ENCODE measurements at places on chromosomes 5 and 9.
A peak's percentile ranks its signal among the peaks of the same experiment; 100 is the strongest.

DNA sequence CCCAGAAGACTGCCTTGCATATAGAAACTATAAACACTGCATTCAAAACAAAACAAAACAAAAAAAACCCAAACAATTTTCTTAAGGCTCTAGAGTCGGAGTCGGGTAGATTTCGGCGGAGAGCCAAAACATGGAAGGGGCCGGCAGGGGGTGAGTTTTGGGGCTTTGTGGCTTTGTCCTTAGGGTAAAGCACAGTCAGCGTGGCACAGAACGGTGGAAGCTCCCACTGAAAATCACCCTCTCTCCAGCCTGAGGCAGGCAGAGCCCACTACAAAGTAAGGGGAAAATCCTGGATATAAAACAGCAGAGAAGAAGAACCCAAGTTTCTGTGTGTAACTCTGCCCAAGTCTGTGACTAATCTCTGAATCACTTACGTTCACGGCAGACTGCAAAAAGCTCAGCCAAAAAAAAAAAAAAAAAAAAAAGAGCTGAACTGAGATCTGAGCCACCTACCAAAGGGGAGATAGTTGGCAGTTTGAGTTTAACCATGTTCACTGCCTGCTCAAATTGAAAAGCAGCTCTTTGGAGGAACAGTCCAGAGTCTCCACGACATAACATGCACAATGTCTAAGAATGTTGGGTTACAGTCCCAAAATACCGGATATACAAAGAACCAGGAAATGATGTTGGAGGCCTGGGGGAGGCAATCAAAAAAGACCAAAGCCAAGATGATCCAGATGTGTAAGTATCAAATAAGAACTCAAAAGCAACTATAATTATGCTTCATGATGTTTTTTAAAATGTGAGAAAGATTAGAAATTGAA is 26.6 kb upstream of the OR2K2 start:
- peak; percentile 60 for DNase-seq

GRCh38 chr9:123749580-123750202 is 180.2 kb downstream of the DENND1A start:
- DNase-seq: no peak

DNA sequence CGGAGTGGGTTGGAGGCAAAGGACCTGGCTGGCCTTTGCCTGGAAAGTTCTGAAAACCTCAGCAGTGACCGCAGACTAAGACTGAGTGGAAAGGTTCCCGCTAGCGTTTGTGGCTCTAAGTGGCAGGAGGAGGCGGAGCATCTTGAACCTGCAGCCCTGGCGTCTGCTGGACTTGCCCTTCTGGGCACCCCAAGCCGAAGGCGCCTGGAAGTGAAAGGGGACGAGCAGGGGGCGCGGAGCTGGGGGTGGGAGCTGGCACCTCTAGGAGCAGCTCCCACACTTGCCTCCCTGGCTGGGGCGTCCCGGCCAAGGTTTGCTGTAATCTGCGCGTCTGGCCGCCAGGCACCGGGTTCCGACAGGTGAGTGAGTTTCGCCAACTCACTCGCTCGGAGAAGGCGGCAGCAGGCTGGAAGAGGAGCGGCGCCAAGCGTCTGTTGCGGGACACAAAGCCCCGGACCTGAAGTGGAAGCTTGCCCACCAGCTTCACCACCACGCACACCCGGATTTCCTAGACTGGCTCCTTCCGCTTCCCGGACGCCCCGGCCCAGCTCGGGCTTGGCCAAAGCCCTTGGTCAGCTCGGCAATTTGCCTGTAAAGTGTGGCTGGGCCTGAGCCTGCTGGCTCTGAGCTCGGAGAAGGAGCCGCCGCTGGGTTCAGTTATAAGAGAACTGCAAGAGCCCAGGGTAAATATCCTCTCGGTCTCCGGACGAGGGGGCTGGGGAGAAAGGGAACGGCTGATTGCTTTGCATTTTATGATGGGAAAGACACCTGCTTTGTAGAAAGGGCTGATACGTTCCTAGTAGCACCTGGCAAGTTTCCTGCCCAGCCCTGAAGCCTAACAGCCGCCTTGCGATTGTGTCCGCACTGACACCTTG is at the start of gene GNA14:
Gene GNA14 (minus strand): TSS at position 89 of the 875 bp plus-strand sequence. CDS start 529 bp downstream, outside the sequence.
- no peak for DNase-seq

DNA sequence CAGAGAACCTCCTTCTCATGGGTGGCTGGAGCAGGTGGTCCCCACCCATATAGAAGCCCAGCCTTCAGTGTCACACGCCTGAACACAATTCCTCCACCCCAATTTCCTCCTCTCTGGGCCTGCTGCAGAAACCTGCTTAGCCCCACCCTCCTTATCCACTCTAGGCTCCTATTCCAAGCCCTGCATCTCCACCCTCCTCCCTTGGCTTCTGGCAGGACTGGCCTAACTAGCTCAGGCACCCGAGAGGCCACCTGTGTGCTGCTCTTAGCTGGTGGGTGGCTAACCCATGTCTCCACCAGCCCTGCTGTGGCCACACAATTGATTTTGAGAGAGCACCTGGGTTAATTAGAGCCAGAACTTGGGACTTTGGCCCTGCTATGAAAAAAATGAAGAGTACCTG is 77.3 kb upstream of the ATP10B start:
- no peak for DNase-seq

DNA sequence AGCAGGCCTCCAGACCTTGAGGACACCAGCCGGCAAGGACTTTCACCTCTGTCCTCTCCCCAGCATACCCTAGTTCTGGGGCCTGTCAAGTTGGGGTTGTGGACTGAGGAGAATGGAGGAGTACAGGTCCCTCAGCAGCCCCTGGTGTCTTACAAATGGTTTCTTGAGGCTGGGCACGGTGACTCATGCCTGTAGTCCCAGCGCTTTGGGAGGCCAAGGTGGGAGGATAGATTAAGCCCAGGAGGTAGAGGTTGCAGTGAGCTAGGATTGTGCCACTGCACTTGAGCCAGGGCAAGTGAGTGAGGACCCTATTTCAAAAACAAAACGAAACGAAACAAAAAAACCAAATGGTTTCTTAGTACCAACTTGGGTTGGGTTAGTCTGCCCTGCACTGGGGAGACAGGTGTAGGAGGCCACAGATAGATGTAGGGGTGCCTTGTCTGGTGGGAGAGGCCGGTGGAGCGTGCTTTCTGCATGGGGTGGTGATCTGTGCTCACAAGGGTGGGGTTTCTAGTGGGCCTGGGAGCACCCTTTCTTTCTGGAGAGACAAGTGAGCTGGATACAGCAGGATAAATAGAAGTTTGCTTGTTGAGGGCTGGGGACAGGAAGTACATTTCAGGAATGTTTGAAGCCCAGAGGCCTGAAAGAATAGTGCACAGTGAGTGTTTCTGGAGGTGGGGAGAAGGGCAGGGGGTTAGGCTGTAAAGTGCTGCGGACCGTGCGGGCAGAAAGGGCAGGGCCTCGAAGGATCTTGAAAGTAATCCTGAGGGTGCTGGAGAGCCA is 37.7 kb upstream of the PSD2 start:
- no peak for DNase-seq

- no peak for DNase-seq
Observed at GRCh38 chr5:1190837-1191239, 10.6 kb upstream of the SLC6A19 start.

DNA sequence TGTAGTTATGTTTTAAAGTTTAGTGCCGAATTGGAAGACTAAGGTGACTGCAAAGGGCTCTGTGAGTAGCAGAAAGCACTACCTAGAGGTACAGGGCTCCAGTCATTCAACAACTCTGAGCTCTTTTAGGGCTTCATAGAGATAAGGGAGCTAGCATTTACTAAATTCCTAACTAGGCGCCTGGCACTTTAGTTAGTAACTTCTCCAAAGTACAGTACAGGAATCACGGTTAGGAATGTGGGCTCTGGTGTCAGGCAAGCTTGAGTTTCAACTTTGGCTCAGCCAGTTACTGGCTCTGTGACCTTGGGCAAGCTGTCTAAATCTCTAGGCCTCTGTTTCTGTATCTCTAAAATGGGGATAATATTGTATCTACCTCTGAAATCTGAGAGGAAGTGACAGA is 115.3 kb downstream of the SLIT3 start:
- no peak for DNase-seq

- no peak for DNase-seq
Observed at GRCh38 chr5:142091012-142091411, 17.6 kb upstream of the NDFIP1 start.

GRCh38 chr9:74078647-74079046 is 418.5 kb upstream of the RORB start:
- no peak for DNase-seq

- no peak for DNase-seq
Observed at GRCh38 chr5:62432621-62433064, 20.1 kb downstream of the IPO11 start.

DNA sequence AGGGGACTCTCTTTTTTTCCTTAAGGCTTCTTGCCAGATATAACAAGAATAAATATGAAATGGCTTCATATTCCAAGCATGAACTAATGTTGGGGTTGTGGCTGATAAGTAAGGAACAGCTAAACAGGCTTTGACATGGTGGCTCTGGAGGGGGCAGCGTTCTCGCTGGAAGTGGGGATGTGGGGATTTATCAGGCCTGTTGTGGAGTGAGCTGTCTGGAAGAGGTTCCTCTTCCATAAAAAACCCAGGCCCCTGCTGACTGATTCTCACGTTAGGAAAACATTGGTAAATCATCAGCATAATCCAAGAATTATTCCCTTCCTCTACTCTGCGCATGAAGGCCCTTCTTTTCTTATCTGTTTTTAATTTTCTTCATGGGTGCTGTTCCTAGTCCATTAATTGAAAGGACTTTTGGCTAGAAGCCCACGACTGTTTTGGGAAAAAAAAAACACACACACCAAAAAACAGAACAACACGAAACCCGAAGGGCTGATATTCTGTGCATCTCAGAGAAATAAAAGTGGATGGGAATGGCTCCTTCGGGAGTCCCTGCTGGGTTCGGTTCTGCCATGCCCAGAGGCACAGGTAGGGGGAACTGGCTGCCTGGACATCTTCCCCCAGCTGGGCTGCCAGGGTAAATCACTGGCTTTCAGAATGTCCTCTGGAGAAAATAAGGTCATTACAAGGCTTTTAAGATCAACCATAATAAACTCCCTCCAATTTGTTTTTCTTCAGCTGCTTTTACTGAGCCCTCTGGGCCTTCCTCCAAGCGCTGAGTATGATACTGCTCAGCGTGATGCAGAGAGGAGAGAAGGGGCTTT is 297.0 kb downstream of the SLIT3 start:
- no peak for DNase-seq

DNA sequence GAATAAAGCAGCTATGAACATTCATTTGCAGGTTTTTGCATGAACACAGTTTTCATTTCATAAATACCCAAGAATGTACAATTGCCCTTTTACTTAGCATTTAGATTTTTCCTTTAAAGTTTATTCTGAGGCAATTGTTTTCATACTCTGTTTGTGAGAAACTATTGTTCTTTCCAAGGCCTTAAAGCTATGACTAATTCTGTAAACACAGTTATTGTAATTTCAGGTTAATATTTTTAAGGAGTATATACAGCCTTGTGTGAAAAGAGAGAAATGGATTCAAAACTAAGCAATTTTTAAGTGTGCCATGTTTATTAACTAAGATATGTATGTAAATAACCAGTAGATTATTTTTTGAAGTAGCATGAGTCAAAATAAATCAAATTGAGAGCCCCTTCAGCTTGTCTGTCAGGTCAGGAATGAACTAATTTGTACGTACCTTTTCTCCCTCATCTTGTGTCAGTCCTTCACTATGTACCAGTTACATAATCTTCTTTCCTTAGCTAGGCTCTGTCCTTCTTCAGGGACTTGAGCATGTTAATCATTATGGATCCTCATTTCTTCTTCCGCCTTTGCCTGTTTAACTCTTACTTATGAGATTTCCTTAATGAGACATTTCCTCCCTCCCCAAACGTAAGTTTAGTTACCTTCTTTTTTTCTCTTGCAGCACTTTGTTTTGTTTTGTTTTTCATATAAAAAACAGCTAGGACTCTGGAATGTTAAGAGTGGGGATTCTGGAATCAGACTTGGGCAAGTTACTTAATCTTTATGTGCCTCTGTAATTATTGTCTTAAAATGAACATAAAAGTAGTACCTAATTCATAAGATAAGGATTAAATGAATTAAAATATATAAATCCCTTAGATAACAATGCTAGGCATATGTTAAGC is 63.6 kb downstream of the NIPBL start:
- DNase-seq: no peak

- no peak for DNase-seq
Observed at GRCh38 chr5:156121882-156122281, 205.1 kb upstream of the SGCD start.

GRCh38 chr9:131579789-131580211 is 34.5 kb downstream of the PRRT1B start:
- DNase-seq: no peak
